Endothelial cell of umbilical vein (primary cell): ENCODE measurements at places on chromosomes 2 and 18. TPM values are rescaled to one million over a fixed set of nuclear protein-coding genes. Genes with fewer than 3 reads are reported as not detected.

The STK11IP gene
- polyA plus RNA-seq = 17.7 and 19.8 TPM in 2 replicates

The STAT4 gene
- polyA plus RNA-seq = 0.97 and 1.2 TPM in 2 replicates

DNA sequence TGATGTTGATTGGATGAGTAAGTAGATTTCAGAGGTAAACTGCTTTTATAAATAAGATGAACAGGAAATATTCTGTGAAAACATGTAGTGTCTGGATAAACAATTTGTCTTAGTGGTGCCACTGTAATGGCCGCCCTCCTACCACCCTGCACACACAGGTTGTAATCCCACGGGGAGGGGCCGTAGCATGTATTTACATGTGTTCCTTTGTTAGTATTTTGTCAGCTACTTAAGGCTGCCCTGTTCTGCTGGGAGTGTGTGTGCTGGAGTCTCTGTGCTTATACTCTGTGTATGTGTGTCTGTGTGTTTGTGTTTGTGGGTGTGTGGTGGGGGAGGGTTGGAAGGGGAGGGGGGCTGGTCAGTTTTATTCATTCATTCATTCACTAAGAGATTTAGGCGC, 5.1 kb downstream of the TSHZ1 start:
- no peak for DNase-seq
- H3K27ac ChIP-seq = no peak overlapping the region
- H3K4me1 ChIP-seq = peaks cover 30% of the 10 kb centered on the region
- no peak overlapping the region for H3K4me3 ChIP-seq
- no peaks in the 10 kb centered on the region for H3K27me3 ChIP-seq
- no peaks in the 10 kb centered on the region for H3K36me3 ChIP-seq

DNA sequence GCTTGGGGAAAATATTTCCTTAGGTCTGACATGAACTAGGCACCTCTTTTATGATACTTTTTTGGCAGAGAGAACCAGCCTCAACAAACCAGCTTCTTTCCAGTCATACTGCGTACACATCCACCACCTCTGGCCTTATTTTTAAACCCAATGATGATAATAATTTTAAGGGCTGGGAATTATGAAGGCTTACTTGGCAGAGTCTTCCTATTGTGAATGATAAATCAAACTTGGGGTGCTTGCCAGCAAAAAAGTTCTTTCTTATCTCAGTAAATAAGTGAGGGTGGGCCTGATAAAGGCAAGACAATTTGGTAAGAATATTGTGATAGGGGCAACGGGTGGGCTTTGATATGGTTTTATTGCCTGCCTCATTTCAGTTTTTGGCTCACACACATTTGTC, 1230.2 kb upstream of the ZEB2 start:
- peaks cover 29% of the 10 kb centered on the region for H3K4me1 ChIP-seq
- H3K36me3 ChIP-seq = no peaks in the 10 kb centered on the region
- no peak overlapping the region for H3K27ac ChIP-seq
- no peak overlapping the region for H3K4me3 ChIP-seq
- H3K27me3 ChIP-seq = no peaks in the 10 kb centered on the region

DNA sequence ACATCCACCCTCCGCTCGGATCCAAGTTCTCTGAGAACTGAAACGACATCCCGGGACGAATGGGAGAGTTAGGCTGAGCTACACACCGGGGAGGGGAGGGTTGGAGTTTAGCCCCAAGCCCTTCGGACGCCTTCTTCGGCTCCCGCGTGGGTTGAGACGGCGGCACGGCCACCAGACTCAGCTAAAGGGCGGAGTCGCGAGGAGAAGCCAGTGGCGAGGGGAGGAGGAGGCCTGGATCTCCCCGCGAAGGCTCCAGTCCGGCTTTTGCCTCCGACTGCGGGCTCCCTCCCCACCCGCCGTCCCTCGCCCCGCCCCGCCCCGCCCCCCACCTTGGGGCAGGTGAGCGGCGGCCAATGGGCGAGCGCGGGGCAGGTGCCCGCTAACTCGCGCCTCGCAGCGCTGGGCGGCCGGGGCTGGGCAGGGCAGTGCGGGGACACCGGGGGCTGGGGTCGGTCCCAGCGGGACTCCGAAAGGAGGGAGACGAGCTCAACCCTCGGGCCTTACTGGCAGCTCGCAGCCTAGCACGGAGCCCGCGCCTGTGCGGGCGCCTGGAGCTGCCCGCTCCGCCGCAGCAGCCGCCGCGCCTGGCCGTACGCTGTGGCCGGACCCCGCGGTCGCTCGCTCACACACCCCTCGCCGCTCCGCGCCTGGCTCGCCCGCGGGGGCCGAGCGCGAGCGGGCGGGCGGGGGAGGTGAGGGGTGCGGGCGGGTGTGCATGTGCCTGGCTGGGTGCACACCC, at the start of gene EMX1:
TSS of gene EMX1 (plus strand) at position 382 of the 739 bp plus-strand sequence. CDS start at position 716, 334 bp downstream.
- no peak within 1 kb of the TSS for H3K4me3 ChIP-seq
- no peak within 1 kb of the TSS for H3K27ac ChIP-seq
- H3K36me3 ChIP-seq = no peaks in the 10 kb centered on the region
- peaks cover 98% of the 10 kb centered on the region for H3K27me3 ChIP-seq
- no peak for DNase-seq

- H3K27ac ChIP-seq = no peak overlapping the region
- H3K27me3 ChIP-seq = peaks cover 1% of the 10 kb centered on the region
- H3K4me3 ChIP-seq = no peak overlapping the region
- DNase-seq = no peak
- H3K36me3 ChIP-seq = no peaks in the 10 kb centered on the region
- H3K4me1 ChIP-seq = no peaks in the 10 kb centered on the region
Observed at GRCh38 chr18:32011193-32011592, 7.4 kb upstream of the RNF125 start.

DNA sequence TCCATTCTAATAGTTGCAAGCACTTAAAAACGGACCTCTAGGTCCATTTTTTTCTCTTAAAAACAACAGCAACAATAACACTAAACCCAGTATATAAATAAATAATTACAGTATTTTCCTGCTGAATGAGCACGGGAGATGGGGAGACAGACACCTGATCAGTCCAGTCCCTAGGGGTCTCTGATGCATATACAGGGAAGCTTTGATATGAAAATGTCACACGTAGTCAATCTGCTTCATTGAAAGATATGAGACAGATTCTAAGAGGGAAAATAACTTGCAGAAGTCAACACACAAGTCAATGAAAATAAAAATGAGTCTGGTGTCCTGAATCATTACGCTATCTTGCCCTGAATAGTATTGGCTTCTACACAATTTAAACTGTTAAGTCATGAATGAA, 523.3 kb upstream of the SLC8A1 start:
- no peaks in the 10 kb centered on the region for H3K27me3 ChIP-seq
- no peak overlapping the region for H3K27ac ChIP-seq
- no peaks in the 10 kb centered on the region for H3K4me1 ChIP-seq
- no peak overlapping the region for H3K4me3 ChIP-seq

DNA sequence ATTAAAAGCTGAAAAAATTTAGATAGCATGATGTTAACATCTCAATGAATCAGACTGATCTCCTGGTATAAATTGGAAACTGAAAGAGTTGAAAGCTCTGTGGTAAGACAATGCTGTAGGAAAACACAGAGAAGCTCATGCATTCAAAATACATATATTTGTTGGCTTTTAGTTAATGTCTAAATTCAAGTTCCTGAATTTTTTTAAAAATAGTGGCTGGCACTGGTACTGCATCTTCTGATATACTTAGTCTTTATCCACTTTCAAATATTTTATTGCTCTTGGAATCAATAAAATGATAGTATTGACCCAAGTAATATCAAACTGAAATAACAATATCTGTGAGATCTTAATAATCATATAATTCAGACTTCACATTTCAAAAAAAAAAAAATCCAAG, 151.4 kb upstream of the FIGN start:
- no peaks in the 10 kb centered on the region for H3K36me3 ChIP-seq
- no peaks in the 10 kb centered on the region for H3K4me1 ChIP-seq
- no peak for DNase-seq
- H3K27me3 ChIP-seq = no peaks in the 10 kb centered on the region
- no peak overlapping the region for H3K27ac ChIP-seq
